MCF 10A (cell line): ENCODE measurements at places on chromosomes 2 and 18. TPM values are rescaled to one million over a fixed set of nuclear protein-coding genes. Genes with fewer than 3 reads are reported as not detected.

PAX3 gene
- not detected in 2 replicates for total RNA-seq

TANK gene
- 62.0 and 79.6 TPM in 2 replicates for total RNA-seq

CIB4 gene
- not detected in 2 replicates for total RNA-seq

HOXD3 gene
- not detected in 2 replicates for total RNA-seq

ANKRD30B gene
- total RNA-seq: not detected in 2 replicates

DNA sequence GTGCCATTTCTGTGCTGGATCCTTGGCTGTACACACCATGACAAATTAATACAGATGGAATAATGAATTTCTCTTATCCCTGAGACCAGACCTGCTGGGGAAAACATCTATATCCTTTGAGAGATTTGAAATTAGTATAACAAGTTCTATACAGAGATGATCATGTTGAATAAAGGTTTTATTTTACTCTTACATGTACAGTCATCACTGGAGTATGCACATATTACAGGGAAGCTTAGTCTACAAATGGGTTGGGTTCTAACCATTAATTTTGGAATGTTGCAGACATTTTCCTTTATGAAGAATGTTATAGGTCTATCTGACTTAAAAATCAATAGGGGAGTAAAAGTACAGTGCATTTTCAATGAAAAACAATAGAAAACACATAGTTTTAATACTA lies 29.9 kb upstream of the MMADHC start:
- H3K4me1 ChIP-seq: peaks cover 11% of the 10 kb centered on the region
- H3K27me3 ChIP-seq: no peaks in the 10 kb centered on the region
- H3K27ac ChIP-seq: no peak overlapping the region
- H3K36me3 ChIP-seq: no peaks in the 10 kb centered on the region

GRCh38 chr2:2747797-2748301 lies 416.8 kb upstream of the MYT1L start:
- no peaks in the 10 kb centered on the region for H3K27me3 ChIP-seq
- H3K4me1 ChIP-seq: peaks cover 5% of the 10 kb centered on the region

DNA sequence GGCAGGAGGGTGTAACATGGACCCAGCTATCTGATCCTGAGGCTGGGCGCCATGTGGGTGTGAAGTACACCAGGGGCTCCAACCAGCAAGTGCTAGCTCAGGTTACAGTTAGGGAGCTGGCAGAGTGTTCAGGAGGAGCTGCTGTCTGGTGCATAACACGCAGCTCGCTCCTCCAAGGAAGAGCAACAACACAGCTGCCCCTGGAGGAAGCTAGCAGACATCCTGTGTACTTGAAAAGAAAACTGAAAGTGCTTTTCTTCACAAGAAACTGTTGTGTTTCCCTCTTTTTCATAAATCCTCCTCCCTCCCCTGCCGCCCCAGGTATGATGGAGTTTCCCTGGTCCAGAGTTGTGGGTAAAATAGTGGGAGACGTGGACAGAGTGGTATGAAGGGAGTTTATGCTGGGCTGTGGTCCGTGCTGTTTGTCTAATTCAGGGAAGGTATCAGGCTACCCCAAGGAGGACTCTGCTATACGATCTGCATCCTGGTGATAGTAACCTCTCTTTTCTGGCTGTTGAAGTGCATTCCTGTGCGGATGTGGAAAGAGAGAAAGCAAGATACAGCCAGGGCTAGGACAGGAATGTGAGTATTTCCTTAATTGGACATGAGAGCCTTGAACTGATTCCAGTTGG lies 6.1 kb upstream of the LBH start:
- H3K4me1 ChIP-seq: peaks cover 8% of the 10 kb centered on the region
- no peak for DNase-seq
- H3K27ac ChIP-seq: no peak overlapping the region
- H3K4me3 ChIP-seq: peak overlapping the region; percentile 34
- H3K36me3 ChIP-seq: no peaks in the 10 kb centered on the region

DNA sequence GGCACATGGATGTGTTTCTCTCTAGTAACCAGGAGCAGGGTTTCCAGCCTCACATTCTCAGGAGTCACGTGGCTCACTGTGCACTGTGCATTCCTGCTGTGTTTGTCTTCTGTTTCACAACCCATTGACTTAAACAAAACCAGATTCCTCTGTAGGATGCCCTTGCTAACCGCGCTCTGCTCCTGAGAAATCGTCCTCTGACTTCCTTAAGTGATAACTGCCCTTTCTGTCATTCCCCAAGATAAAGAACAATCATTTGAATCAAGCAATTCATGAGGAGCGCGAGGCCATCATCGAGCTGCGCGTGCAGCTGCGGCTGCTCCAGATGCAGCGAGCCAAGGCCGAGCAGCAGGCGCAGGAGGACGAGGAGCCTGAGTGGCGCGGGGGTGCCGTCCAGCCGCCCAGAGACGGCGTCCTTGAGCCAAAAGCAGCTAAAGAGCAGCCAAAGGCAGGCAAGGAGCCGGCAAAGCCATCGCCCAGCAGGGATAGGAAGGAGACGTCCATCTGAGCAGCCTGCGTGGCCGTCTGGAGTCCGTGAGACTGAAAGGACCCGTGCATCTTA lies 60.2 kb downstream of the RALBP1 start:
- H3K27ac ChIP-seq: no peak overlapping the region
- no peak overlapping the region for H3K4me3 ChIP-seq
- H3K27me3 ChIP-seq: no peaks in the 10 kb centered on the region

DNA sequence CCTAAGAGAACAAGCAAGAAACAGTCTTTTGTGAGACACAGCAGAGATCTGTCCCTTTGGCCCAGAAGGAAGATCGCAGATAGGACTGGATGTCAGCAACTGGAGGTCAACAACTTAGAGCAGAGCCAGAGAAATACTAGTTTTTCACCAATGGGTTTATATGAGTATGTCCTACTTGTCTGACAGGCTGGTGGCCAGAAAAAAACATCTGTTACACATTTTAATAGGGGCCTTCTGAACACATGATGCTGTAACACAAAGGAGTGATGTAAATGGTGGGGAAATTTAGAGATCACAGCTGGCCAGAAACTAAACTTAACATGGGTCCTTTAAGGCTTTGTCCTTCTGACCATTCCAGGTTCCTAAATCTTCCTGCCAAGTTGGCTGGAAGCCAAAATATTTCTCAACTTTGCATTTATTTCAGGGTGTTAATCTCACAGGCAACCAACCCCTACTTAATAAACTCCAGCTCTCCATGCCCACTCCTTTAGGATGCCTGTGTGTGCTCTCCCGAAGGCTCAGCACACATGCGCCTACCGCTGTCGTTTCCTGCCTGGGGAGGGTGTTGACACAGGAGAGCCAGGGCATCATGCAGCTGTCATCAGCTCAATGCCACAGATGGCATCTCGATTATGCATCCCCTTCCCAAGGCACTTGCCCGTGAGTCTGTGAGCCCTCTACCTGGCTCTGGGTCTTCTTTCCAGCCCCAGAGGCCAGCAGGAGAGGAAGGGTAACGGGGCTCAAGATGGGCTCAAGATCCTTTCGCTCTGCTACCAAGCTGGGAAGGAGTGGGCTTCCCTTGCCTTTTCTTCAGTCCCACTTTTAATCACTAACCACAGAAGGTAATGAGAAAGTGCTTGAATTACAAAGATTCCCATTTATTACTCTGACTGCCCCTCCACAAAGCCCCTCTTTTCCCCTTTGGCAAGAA lies 252.5 kb downstream of the ETAA1 start:
- H3K36me3 ChIP-seq: no peaks in the 10 kb centered on the region
- H3K4me1 ChIP-seq: peaks cover 25% of the 10 kb centered on the region
- no peaks in the 10 kb centered on the region for H3K27me3 ChIP-seq
- H3K4me3 ChIP-seq: no peak overlapping the region

DNA sequence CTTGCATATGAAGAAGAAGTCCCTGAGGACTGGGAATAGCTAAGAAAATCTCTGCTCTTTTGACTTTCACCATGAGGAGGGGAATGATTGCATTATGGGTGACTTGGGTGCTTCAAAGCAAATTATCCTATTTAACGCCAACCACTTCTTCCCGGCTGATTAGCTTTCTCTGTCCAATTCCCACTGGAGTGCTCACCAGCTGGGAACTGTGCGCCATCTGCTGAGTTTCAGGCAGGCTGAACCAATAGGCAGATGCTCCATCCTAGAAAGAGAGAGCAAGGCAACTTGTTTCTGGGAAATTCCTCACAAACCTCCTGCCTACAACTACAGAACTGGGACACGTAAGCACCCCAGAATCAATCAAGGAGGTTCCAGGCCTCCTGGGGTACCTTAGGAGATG lies 49.4 kb downstream of the POLE4 start:
- H3K4me3 ChIP-seq: no peak overlapping the region
- H3K27ac ChIP-seq: no peak overlapping the region
- no peaks in the 10 kb centered on the region for H3K4me1 ChIP-seq
- no peak for DNase-seq

DNA sequence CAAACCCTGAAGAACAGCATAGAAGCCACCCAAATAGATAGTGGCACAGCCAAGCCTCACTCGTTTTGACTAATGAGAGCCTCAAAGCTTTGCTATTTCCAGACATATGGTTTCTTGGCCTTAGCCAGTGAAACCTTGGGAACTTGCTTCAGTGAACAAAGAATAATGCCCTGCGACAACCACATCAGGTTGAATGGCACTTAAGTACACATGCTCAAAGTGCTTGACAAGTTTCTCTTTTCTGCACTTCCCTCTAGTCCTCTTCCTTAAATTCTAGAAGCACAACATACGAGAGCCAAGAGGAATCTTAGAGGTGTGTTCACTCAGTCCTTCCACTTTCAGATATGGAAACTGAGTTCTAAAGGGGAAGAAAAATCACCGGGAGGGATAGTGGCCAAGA lies 258.3 kb downstream of the HAUS1 start:
- H3K27me3 ChIP-seq: no peaks in the 10 kb centered on the region
- H3K36me3 ChIP-seq: peaks cover 8% of the 10 kb centered on the region
- H3K4me3 ChIP-seq: no peak overlapping the region
- H3K27ac ChIP-seq: no peak overlapping the region
- H3K4me1 ChIP-seq: no peaks in the 10 kb centered on the region
- DNase-seq: no peak

- peaks cover 75% of the 10 kb centered on the region for H3K27me3 ChIP-seq
- DNase-seq: no peak
- no peaks in the 10 kb centered on the region for H3K36me3 ChIP-seq
- no peaks in the 10 kb centered on the region for H3K4me1 ChIP-seq
- no peak overlapping the region for H3K27ac ChIP-seq
Measured at GRCh38 chr2:11065833-11066485, 89.3 kb upstream of the SLC66A3 start.
